Foreskin fibroblast (primary cell): ENCODE measurements at places on chromosomes 12 and 14.

- no peak for DNase-seq
These were observed 44.2 kb downstream of the IRF2BPL start for GRCh38 chr14:76984297-76984696.

DNA sequence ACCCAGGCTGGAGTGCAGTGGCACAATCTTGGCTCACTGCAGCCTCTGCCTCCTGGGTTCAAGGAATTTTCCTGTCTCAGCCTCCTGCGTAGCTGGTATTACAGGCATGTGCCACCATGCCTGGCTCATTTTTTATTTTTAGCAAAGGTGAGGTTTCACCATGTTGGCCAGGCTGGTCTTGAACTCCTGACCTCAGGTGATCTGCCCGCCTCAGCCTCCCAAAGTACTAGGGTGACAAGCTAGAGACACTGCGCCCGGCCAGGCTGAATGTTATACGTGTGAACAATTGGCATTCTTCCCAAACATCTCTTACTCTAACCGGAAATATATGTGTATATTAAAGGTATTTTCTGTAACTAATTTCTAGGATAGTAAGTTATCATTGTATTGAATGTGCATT, 13.2 kb upstream of the LIMA1 start:
- DNase-seq = no peak

DNA sequence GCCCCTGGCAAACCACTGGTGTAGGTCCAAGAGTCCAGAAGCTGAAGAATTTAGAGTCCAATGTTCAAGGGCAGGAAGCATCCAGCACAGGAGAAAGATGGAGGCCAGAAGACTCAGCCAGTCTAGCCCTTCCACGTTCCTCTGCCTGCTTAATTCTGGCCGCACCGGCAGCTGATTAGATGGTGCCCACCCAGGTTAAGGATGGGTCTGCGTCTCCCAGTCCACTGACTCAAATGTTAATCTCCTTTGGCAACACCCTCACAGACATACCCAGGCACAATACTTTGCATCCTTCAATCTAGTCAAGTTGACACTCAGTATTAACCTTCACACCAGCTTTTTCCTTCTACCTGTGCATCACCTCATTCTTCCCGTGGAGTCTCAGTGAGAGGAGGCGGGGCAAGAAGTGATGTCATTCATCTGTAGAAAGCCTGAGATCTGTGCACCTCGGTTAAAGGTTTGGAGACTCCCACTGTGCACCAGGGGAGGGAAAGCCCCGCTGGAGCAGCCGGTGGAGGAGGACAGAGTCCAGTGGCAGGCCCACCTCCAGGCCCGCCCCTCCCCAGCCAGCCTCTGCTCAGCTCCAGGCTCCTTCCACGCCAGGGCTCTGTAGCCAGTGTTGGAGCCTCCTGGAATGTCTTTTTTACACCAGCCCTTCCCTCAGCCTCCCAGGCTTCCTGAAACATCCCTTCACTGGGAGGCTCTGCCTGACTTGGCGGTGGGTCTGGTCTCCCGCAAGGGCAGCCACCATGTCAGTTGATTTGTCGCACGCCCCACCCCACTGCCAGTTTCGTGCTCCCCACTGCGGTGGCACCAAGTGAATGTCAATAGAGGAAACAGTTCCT, 80.1 kb upstream of the DYNC1H1 start:
- no peak for DNase-seq

DNA sequence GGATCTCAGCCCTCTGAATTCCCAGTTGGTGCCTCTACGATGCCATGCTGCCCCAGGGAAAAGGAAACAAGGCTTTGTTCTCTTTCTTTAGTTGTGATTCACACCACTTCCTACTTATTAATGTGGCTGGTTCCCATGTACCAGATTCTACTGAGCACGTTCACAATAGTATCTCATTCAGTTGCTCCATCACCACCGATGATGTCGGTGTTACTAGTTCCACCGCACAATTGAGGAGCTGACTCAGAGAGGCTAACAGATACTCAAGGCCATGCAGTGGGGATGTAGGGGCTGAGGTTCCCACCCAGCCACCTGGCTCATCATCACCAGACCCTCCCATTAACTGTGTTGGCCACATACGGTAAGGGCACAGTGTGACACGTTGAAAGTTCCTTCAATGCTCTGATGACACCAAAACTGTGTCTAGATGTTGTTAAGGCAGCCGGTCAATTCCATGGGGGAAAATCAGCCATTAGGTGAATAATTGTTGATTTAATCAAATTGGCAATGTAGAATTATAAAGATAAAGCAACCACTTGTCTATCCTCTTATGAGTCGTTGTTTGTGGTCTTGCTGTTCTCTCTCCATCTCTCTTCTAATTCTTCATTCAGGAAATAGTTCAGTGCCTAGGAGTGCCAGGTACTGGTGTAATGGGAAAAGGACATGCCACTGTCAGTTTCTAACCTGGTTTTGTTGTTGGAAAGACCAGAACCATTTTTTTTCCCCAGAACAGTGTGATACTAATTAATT, 244.2 kb upstream of the CRY1 start:
- peak; percentile 56 for DNase-seq
